ENCODE measurements at places on chromosomes 3 and 15. TPM values are rescaled to one million over a fixed set of nuclear protein-coding genes. Genes with fewer than 3 reads are reported as not detected.

DNA sequence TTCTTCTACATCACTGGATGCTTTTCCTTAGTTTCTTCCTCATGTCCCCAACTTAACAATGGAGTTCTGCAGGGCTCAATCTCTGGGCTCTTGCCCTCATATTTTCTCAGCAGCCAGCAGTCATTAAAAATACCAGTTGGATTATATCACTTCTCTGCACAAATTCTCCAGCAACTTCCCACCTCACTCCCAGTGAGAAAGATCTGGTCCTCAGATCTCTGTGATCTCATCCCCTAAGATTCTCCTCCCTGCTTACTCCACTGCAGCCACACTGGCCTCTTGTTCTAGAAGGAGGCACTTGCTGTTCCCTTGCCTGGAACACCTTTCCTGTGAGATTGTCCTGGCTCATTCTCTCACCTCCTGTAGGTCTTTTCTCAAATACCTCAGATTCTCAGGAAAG, 6.1 kb downstream of the ERICH6 start:
- DNase-seq = no peak

DNA sequence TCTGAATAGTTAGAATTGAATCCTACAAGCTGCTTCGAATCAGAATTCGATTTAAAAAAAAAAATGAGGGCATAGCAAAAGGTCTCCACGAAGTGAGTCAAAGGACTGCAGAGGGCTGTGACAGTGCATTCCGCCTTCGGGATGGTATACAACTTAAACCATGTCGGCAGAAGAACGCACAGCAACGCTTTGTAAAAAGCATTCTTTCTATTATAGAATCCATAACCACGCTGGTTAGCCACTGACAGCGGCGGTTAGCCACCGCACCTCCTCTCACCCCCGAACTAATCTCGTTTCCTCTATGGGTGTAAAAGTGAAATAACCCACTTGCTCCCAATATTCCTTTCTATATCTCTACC, 664 bp upstream of the PIK3CA start:
- DNase-seq = peak; percentile 39

DNA sequence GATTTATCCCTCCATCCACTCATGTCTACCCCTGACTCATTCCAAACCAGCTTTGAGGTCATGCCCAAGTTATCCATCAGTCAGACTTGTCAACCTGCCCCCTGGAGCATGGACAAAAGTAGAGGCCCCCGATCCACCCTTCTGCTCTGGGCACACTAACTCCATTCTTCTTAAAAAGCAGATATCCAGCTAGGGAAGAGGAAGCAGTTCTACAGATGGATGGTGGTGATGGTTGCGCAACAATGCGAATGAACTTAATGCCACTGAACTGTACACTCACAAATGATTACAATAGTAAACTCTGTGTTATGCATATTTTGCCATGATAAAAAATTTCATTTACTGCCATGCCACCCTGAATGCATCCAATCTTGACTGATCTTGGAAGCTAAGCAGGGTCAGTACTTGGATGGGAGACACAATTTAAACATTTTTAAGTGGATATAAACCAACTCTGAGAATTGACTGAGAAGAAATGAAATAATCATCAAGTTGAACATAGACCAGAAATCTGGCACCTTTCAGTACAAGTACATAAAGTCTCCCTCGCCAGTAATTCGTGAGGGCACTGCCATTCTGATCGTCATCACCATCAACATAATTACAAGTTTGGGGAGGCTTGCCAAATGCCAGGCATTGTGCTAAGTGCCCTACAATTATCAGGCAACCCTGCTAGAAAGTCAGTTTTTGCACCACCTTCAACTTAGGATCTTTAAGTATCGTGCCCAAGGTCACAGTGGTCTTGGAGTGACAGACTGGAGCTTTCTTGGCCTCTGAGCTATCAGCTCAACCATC, 124.8 kb downstream of the ATP10A start:
- no peak for DNase-seq

DNA sequence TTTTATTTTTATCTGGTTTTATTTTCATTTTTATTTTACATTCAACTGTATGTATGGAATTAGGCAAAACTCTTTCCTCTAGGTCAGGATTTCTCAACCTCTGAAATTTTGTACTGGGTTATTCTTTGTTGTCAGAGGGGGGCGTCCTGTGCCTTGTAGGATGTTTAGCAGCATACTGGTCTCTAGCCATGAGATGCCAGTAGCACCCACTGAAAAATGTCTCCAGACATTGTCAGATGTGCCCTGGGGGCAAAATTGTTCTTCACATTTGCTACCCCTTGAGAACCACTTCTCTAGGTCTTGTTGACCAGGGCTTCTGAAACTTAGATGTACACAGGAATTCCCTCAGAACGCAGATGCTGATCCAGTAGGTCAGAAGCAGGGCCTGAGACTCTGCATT, 5.4 kb downstream of the CHRNA5 start:
- no peak for DNase-seq

GRCh38 chr15:35723852-35724251, 177.9 kb upstream of the DPH6 start:
- no peak for DNase-seq

DNA sequence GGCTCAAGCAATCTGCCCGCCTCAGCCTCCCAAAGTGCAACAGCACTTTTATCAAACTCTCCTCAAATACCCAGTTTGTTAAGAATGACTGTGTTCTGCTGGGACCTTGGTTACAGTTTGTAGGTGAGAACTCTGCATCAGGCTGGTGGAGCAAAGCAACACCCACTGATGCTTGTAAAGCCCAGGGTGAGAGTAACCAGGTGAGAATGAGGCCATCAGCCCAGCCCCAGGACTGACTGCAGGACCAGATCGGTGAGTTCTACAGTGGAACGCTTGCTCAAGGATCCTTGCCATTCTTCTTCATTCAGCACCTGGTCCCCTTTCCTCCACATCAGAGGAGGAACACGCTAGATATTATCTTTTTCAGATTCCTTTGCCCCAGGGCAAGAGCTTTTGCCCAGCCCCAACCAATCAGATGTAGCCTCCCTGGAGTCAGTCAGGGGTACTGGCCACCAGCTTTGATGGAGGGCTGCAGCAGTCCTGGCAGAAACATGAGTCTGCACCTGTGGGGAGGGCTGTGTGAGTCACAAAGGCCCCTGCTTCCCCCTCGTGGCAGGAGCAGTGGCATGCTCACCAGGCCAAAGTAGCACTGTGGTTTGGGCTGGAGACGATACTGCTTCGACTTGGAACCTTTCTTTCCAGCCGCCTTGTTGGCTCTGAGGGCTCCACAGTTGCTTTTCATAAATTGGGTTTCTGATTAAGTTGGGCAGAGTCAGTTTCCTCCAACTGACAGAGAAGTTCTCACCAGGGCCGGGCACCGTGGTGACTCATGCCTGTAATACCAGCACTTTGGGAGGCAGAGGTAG, 3.5 kb upstream of the SHISA5 start:
- peak; percentile 48 for DNase-seq

DNA sequence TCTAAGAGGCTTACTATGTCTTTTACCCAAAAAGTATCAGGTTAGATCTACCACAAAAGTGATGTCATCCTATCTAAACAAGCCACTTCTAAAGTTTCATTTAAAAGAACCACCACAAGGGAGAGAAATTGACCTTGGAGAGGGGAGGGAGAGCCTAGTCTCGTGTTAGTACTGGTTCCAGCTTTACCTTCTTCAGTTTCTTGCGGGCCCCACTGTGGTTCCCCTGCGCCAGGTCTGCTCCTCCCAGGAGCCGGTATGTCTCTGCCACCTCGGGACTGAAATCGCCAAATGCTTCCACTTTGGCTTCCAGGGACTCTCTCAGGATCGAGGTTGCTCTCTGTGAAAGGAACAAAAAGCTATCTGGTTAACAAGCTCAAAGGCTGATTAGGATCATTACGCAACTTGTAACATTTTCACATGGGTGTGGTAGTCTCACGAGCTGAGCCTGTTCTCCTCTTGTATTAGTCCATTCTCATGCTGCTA, 51.1 kb downstream of the SYNM start:
- no peak for DNase-seq

DNA sequence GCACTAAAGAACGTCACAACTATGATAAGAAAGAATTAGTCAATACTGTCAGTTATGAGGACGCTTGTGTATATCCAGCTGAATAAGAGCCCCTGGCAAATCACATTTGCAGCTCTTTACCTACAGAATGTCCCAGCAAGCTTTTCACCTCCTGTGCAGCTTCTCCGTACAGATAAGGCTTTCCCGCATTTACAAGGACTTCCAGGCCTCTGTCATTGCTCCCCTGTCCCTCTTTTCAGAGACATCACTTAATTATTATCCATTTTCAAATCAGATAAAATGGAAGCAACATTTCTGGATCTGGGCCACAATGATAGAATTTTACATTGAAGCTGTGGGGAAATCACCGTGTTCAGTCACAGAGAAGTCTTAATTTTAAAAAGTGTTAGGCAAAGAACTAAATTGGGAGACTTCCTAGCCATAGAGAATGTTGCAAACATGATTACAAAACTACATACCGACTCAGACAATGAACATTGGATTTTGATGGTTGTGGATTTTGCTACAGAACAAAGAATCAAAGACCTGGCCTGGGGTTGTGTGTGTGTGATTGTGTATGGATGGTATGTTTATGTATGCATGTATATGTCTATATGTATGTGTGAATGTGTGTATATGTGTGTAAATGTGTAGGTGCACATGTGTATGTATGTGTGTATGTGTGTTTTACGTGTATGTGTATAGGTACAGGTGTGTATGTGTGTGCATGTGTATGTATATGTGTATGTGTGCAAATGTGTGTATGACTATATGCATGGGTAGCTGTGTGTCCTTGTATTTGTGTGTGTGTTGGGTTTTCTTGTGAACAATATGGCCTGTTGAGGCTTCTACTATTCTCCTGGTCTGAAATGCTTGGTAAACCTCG, 41.5 kb downstream of the MGLL start:
- DNase-seq = no peak

DNA sequence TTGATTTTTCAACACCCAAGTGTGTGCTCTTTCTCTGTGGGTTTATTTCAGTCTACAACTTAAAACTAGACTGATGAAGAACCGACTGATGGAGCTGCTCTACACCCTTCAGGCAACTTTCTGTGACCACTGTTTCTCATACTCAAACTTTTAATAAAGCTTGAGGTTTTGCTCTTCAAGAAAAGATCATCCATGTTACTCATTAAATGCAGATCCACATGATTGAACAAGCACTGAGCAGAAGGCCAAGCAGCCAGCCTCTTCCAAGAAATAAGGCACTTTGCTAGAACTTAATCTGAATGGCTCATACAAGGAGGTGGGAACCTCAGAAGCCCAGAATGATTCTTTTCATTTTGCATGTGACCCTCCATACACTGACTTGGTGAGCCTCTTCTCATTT, 8.7 kb downstream of the SLC27A2 start:
- no peak for DNase-seq

DNA sequence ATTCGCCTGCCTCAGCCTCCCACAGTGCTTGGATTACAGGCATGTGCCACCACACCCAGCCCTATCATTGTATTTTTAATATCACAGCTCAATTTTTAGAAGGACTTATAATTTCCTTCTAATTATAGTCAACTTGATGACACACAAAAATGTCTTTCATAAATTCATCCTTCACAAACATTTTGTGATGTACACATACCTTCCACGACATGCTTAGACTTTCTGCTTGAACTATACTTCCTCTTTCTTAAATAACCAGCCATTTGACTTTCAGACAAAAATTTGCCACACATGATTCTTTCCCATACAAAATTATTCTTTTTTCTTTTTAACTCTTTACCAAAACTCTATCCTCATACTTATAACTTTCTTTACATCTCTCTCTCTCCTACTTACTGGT, 48.4 kb upstream of the CCK start:
- no peak for DNase-seq

GRCh38 chr3:172364374-172365027, 83.8 kb downstream of the GHSR start:
- DNase-seq = no peak

- DNase-seq = no peak
Measured at GRCh38 chr3:160557571-160557970, 7.8 kb downstream of the KPNA4 start.

GRCh38 chr3:136644212-136644611, 108.0 kb downstream of the STAG1 start:
- DNase-seq = no peak

DNA sequence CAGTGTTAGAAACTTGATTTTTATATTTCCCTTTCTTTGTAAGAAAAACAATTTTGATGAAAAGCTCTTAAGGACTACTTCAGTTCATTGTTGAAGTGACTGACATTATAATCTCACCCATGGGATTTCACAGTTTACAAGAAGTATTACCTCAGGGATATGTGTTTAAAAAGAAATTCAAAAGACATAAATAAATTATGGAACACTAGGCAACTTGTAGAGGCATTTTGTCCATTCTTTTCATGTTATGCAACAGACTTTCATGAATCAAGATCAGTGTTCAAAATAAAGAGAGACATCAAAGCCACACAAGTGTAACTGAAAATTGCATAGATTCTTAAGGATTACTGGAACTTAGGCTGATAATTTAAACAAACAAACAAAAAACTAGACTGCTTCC, 196.8 kb upstream of the AGTR1 start:
- DNase-seq = no peak

GRCh38 chr15:68426116-68426515, 5.8 kb downstream of the ITGA11 start:
- DNase-seq = no peak

GRCh38 chr15:39588531-39589192, 7.8 kb downstream of the THBS1 start:
- no peak for DNase-seq

DNA sequence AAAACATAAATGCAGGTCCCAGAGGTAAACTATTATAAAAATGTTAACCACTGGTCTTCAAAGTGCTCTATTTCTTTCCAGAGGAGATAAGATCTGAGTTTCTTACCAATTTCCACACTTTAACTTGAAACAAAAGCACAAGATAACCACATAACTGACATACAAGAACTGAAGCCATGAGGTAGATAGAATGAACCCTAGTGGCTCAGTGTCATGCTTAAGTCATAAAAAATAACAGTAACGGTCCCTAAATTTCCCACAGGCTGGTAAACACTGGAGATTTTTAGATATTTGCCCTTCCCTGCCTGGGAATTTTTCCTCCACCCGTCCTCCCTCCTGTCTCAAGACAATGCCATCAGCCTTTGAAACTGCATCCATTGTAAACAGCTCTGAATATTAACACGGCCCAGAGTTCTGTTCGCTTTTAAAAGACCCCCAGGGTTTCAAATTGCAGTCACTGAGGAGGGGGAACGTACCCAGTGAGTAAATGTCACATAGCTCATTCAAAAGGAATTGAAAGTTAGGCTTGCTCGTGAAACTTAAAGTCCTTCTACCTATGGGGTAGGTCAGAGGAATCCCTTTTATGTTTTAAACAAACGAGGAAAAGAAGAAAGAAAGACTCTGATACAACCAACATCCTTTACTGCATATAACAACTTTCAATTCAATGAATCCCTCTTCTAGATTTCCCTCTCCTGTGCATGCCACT, 5.7 kb downstream of the LRIG1 start:
- no peak for DNase-seq

- DNase-seq = no peak
Measured at GRCh38 chr3:50807266-50807665, 132.5 kb downstream of the DOCK3 start.

- no peak for DNase-seq
Measured at GRCh38 chr15:46293550-46293949, 658.7 kb downstream of the SQOR start.

Gene ARIH1
- total RNA-seq = 184 TPM

Gene VGLL3
- total RNA-seq = 3.6 TPM

Gene GABRG3
- total RNA-seq = not detected

Gene CADPS
- total RNA-seq = 14.3 TPM

Gene TYRO3
- 5.0 TPM for total RNA-seq

Gene B2M
- 1,156 TPM for total RNA-seq

Gene MGLL
- 94.3 TPM for total RNA-seq

Gene SLC9A9
- total RNA-seq = 5.6 TPM

Gene GOLGA8R
- total RNA-seq = 5.2 TPM

Gene PATL2
- 3.0 TPM for total RNA-seq

Gene IL17RB
- 3.1 TPM for total RNA-seq

Gene LMAN1L
- total RNA-seq = 23.5 TPM

Gene CFAP100
- not detected for total RNA-seq

All from left ventricle myocardium superior (tissue), 1 donor.